ENCODE measurements at places on chromosomes 3 and 15.

DNA sequence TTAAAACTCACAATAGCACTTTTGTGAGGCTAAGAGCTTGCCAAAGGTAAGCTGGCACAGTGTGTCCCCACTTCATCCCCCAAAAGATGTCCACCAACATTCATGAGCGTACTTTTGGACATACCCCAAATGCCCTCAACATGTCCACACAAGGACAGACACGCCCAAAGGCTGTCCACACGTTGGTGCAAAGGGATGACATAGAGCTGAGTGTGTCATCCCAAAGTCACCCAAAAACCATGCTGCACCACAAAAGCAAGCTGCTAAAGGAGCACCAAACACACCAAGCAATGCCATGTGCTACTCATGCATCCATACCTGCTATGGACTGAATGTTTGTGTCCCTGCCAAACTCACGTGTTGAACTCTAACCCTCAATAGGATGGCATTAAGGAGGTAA lies 57.9 kb downstream of the KLF13 start:
- DNase-seq = no peak

DNA sequence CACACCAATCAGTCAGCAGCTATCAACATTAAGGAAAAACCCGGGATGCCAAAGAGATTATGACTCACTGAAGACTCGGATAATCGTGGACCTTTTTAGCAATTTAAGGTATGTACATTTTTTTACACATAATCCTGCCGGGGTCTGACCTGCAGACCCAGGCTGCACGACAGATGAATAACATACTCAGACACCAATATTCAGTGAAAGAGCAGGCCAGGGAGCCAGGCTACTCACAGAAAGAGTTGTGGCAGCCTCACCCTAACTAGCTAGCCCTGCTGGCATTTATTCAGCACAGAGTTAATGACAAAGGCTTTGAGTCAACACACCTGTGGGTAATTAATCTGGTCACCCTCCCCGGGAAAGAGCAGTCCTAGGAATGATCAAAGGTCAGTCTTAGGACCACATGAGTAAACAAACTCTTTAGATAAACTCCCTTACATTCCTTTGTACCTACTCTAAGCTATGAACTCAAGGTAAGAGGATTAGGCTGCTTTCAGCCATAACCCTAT lies 727.5 kb downstream of the TBL1XR1 start:
- DNase-seq = no peak

GRCh38 chr15:51075826-51076523 lies 18.7 kb downstream of the TNFAIP8L3 start:
- no peak for DNase-seq

DNA sequence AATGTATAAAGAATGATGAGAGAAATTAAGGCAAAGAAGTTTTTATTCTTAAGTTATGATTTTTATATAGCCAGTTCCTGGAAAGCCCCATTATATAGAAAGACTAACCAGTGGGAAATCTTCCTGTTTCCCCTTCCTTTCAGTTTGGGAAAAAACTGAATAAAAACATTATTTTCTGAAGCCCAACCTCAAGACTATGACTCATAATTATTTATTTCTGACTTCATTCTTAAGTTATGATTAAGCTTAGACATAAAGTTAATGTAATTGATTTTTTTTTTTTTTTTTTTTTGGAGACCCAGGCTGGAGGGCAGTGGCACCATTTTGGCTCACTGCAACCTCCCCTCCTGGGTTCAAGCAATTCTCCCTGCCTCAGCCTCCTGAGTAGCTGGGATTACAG lies 55.8 kb downstream of the TRPC1 start:
- no peak for DNase-seq

DNA sequence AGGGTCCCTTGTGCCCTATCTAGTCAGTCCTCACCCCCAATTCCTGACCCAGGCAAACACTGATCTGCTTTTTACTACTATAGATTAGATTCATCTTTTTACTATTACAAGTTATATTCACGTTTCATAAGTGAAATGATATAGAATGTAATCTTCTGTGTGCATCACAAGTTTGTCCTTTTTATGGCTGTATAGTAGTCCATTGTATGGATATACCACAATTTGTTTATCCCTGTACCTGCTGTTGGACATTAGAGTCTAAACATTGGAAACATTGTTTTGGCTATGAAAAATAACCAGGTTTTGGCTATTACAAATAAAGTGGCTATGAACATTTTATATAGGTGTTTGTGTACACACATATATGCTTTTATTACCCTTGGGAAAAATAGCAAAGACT lies 112.4 kb downstream of the CACNA1D start:
- no peak for DNase-seq

DNA sequence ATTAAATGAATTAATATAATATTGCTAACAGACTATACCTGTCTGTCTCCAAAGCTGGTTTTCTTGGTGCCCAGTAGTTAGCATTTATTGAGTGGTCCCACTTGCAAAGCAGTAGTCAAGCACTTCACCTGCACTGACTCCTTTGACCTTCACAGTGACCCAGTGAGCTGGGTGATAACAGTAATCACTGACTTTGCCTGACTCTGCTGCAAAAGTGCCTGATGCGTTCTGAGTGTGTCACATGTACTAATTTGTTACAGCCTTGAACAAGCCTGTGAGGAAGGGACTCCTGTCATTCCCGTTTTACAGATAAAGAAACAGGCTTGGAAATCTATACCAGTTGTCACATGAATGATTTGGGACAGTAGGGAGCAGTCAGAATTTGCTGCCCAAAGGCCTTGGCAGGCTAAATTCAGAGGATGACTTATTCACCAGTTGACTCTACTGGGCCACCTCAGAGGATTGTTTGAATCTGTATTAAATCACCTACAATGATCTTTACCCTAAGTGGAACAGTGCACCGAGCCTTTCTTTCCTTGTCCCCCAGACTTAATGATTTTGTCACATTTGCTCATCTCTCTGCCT lies 116.6 kb upstream of the PLXNA1 start:
- no peak for DNase-seq

GRCh38 chr3:179603831-179604230 lies 607 bp downstream of the MRPL47 start:
- no peak for DNase-seq

- no peak for DNase-seq
Measured at GRCh38 chr3:48068886-48069285, 52.7 kb upstream of the MAP4 start.

- no peak for DNase-seq
Measured at GRCh38 chr15:58505581-58505980, 73.8 kb downstream of the LIPC start.

DNA sequence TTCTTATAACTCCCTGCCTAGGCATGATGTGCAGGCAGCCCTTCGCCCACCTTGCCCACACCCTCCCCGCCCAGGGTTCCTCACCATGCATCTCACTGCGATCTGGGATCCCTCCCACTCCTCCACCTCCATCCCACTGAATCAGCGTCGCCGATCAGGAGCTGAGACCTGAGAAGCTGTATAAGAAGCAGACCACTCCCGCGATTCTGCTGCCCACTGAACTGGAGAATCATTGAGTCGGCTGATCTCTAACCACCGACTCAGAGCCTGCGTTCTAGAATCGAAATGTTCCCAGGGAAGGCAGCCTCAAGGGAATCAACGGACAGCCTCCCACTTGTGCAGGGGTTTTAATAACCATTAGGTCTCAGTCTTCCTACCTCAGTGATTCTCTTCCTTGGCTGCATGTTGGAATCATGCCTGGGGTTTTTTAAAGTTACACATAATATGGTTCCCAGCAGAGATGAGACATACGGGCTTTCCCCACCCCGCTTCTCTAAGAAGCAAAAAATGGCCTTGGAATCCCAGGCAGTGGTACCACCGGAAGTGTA lies 60.2 kb downstream of the TMEM44 start:
- DNase-seq = no peak

- no peak for DNase-seq
Measured at GRCh38 chr3:191244242-191244867, 45.3 kb downstream of the OSTN start.

GRCh38 chr15:60020736-60021135 lies 16.6 kb downstream of the FOXB1 start:
- no peak for DNase-seq

- DNase-seq = no peak
Measured at GRCh38 chr3:150736903-150737832, 25.8 kb downstream of the SIAH2 start.

- DNase-seq = no peak
Measured at GRCh38 chr15:32933236-32933635, 215.4 kb downstream of the GREM1 start.

DNA sequence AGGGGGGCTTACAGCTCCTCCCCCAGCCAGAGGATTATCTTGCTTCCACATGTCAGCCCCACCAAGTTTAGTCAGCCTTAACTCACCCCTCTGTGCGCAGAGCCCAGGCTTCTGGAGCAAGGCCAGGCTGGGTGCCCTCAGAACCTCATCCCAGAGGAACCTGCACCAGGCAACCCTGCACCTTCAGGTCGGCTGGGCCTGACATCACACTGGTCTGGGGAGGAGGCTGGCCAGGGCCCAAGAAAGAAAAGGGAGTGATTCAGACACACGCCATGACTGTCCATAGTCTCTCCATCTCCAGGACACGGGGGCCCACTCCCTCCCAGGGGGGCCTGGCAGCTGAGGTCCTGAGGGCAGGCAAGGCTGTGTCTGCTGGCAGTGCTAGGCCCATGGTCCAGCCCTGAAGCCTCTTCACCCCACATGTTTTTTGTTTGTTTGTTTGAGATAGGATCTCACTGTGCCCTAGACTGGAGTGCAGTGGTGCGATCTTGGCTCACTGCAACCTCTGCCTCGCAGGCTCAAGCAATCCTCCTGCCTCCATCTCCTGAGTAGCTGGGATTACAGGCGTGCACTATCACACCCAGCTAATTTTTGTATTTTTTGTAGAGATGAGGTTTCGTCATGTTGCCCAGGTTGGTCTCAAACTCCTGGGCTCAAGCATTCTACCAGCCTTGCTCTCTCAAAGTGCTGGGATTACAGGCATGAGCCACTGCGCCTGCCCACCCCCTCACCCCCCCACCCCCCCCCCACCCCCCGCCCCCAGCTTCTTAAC lies 11.1 kb downstream of the TNK2 start:
- no peak for DNase-seq

DNA sequence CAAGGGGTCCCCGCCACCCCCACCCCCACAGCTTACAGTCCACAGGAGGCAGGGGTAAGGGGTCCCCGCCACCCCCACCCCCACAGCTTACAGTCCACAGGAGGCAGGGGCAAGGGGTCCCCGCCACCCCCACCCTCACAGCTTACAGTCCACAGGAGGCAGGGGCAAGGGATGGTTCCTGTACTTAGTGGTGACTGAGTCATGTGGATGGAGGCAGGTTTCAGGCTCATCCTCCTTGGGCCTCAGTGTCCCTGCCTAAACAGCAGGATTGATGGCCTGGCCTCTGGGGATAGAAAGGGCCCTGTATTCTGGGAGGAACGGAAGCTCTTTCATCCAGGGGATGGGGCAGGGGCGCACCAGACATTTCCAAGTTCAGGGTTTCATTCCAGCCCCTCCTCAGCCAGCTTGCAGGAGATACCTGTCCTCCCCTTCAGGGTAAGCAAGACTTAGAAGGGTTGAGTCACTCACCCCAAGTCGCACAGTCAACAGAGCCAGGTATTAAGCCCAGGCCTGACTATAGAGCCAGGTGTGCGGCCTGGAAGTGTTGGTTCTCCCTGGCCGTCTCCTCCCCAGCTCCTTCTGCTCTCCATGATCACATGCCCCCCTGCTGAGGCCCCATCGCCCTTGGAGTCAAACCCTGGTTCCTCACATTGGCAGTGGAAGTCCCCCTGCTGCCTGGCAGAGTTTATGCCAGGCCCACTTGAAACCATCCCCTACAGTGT lies 12.5 kb downstream of the CSK start:
- DNase-seq = no peak

DNA sequence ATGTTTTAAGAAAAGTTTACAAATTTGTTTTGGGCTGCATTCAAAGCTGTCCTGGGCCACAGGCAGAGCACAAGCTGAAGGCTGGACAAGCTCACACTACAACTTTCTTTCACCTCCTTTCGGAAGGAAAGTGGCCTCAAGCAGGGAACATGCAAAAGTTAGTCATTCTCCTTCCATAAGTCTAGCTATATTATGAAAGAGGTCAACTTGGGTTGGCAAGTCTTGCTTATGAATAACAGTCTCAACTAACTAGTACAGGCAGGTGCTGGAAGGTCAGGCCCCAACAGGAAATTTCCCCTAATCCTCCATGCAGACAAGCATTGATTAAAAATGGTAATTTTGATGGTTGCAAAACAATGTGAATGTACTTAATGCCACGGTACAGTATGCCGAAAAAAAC lies 69.4 kb downstream of the OSBPL10 start:
- DNase-seq = no peak

- DNase-seq = no peak
Measured at GRCh38 chr3:36800533-36801116, 36.3 kb upstream of the DCLK3 start.

DNA sequence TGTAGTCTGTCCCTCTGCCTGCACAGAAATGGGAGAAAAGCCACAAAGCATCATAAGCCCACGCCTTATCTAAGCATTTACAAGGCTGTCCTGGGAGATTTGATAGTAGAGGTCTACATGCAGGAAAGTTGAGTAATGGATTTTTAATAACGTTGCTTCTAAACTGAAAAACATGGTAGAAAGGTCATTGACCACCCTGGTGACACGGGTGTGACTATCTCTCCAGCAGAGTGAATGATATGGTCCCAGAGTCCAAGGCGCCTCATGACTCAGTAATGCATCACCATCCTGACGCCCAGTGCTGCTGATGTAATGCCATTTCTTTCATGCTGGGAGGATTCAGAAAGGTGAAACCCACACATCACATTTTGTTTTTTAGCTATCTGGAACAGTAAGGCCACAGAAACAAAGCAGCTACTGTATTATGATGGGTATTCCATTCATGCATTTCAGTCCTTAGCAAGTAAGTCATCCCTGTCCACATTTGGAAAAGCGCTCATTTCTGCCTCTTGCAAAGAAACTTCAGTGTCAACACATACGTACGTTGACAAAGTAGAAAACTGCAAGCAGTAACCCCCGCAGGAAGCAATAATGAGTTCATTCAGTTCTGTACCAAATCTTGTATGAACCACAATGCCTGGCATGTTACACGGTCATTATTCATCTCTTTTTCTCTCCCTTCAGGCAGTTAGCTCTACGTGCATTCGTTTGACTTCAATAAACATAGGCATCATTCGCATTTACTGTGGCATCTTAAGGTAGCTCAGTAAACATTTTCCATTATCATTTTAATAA lies 483.5 kb downstream of the GABRG3 start:
- no peak for DNase-seq

DNA sequence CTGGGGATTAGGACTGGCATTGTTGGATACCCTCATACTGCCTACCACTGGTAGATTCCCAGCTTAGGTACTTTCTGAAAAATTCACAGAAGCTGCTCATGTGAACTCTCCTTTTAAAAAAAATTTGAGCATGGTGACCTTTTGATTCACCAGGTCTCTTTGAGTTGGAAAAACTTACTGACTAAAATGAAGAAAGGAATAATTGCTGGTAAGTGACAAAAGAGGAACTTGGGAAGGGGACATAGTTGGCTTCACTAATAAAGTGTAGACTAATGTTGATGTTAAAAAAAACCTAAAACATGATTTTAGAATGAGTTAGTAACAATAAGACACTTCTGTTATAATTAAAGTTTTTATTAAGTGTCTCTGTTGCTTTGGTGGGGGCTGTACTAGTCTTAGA lies 8.6 kb downstream of the VPS8 start:
- DNase-seq = no peak

Data from activated CD4-positive, alpha-beta T cell treated with anti-CD3 and anti-CD28 coated beads for 24 hours (primary cell).